Lower lobe of right lung (tissue), 2 donors: ENCODE measurements at places on chromosomes 5 and 9. TPM values are rescaled to one million over a fixed set of nuclear protein-coding genes. Genes with fewer than 3 reads are reported as not detected.

The PDE8B gene
- 5.3 TPM for total RNA-seq

The LRRC70 gene
- total RNA-seq, result 1.1 TPM

GRCh38 chr9:130689937-130690700 lies 3.5 kb upstream of the EXOSC2 start:
- H3K36me3 ChIP-seq, result no peaks in the 10 kb centered on the region
- H3K27ac ChIP-seq, result peak overlapping the region; percentile 80
- peaks cover 23% of the 10 kb centered on the region for H3K4me1 ChIP-seq
- H3K27me3 ChIP-seq, result no peaks in the 10 kb centered on the region
- no peak for DNase-seq

- no peak overlapping the region for H3K27ac ChIP-seq
- no peaks in the 10 kb centered on the region for H3K4me1 ChIP-seq
- H3K27me3 ChIP-seq, result no peaks in the 10 kb centered on the region
- no peaks in the 10 kb centered on the region for H3K36me3 ChIP-seq
- no peak for DNase-seq
- H3K4me3 ChIP-seq, result no peak overlapping the region
These were observed 175.6 kb downstream of the MEF2C start for GRCh38 chr5:88707216-88707965.

DNA sequence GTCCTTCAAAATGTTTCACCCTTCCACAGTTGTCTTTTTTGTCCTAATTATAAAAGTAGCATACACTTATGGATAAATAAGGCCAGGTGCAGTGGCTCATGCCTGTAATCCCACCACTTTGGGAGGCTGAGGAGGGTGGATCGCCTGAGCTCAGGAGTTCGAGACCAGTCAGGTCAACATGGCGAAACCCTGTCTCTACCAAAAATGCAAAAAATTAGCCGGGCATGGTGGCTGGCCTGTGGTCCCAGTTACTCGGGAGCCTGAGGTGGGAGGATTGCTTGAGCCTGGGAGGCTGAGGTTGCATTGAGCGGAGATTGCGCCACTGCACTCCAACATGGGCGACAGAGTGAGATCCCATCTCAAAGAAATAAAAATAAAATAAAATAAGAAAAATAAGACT lies 1.6 kb downstream of the C5orf52 start:
- no peak overlapping the region for H3K4me3 ChIP-seq
- H3K4me1 ChIP-seq, result peaks cover 16% of the 10 kb centered on the region

DNA sequence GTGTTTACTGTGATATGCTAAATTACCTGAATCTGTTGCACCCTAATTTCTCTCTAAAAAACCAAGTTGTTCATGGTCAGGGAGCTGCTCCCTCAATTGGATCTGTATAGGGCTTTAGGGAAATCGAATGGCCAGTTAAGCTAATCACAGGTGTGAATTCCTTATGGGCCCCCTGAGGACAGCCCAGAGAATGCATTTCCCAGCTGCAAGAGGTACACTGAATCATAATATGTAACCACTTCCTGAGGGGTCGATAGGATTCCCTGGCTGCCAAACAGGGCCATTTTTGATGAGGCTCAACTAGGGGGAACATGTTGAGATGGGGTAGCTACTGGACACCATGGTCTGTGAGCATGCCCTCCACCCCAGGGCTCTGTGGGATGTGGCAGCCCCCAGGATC lies 478.6 kb downstream of the CCDC171 start:
- H3K4me1 ChIP-seq, result no peaks in the 10 kb centered on the region
- no peaks in the 10 kb centered on the region for H3K36me3 ChIP-seq
- no peak overlapping the region for H3K4me3 ChIP-seq
- H3K27me3 ChIP-seq, result no peaks in the 10 kb centered on the region
- H3K27ac ChIP-seq, result no peak overlapping the region

DNA sequence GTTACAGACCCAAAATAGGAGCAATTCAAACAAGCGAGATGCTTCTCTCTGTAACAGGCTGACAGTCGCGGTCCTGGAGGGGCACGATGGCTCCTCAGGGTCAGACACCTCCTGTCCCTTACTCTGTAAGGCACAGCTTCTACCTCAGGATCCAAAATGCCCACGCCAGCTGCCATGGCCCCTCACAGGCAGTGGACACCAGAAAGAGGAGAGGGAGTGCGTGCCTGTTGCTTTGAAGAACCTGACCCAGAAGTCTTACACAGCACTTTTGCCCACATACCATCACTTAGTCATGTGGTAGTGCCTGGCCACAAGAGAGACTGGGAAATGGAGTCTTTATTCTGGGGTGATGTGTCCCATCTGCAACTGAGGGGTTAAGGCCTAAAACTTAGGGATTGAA lies 11.6 kb upstream of the ABL1 start:
- H3K27ac ChIP-seq, result no peak overlapping the region
- no peaks in the 10 kb centered on the region for H3K36me3 ChIP-seq
- DNase-seq, result no peak
- no peaks in the 10 kb centered on the region for H3K27me3 ChIP-seq
- no peak overlapping the region for H3K4me3 ChIP-seq

The TTC16 gene
- 1.3 TPM for total RNA-seq

The OR1L4 gene
- not detected for total RNA-seq

DNA sequence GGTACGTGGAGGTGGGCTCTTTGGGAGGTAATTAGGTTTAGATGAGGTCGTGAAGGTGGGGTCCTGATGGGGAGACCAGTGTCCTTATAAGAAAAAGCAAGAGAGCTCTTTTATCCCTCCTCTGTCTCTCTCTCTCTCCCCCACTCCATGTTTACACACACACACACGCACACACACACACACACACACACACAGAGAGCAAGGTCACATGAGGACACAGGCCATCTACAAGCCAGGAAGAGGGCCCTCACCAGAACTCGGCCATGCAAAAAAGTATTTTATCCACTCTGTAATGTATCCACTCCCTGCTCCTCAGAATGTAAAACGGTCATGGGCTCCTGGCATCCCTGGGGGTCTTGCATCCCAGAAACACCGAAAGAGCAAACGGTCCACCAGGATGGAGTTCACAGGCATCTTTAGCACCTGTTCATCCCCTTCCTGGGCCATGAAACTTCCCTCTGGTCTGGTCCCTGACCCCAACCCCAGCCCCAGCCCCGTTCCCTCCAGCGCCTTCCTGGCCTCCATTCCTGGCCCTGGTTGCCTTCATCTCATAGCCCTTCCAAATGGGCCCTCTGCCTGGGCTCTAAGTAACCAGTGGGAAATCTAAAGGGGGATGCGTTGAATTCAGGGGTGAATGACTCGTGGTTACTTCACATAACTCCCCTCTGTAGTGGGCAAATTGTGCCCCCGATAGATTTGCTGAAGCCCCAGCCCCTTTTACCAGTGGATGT lies 88.8 kb downstream of the NSUN2 start:
- no peaks in the 10 kb centered on the region for H3K4me1 ChIP-seq
- no peaks in the 10 kb centered on the region for H3K36me3 ChIP-seq
- no peak overlapping the region for H3K4me3 ChIP-seq
- H3K27ac ChIP-seq, result no peak overlapping the region

- no peaks in the 10 kb centered on the region for H3K36me3 ChIP-seq
- peaks cover 16% of the 10 kb centered on the region for H3K4me1 ChIP-seq
- no peak for DNase-seq
- peaks cover 65% of the 10 kb centered on the region for H3K27me3 ChIP-seq
These were observed 1.3 kb downstream of the CDO1 start for GRCh38 chr5:115815006-115815692.

The PCDHGA11 gene
- 3.2 TPM for total RNA-seq

The LHX3 gene
- total RNA-seq, result not detected

The FAM200C gene
- 6.1 TPM for total RNA-seq

The NR6A1 gene
- 4.5 TPM for total RNA-seq

DNA sequence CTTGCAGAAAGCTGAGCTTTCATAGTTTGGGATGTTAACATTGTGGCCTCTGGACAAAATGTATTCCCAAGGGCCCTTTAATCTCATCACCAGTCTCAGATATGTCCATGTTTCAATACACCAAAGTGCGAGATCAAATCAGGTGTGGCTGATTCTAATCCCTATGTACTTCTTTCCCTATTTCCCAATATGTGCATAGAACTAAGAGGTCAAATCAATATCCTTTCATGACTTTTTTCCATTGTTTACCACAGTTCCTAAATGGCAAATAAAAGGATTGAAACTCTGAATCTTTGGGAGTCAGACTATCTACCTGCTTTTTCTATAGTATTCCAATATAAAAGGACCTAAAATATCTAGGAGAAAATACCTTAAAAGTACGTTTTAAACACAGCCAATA lies 105.0 kb downstream of the FBXO38 start:
- no peaks in the 10 kb centered on the region for H3K27me3 ChIP-seq
- no peaks in the 10 kb centered on the region for H3K4me1 ChIP-seq
- DNase-seq, result no peak
- no peak overlapping the region for H3K4me3 ChIP-seq

- H3K4me3 ChIP-seq, result no peak overlapping the region
- H3K4me1 ChIP-seq, result peaks cover 4% of the 10 kb centered on the region
- DNase-seq, result no peak
- H3K36me3 ChIP-seq, result no peaks in the 10 kb centered on the region
- peaks cover 8% of the 10 kb centered on the region for H3K27me3 ChIP-seq
These were observed 40.7 kb downstream of the EBF1 start for GRCh38 chr5:159058716-159059636.

DNA sequence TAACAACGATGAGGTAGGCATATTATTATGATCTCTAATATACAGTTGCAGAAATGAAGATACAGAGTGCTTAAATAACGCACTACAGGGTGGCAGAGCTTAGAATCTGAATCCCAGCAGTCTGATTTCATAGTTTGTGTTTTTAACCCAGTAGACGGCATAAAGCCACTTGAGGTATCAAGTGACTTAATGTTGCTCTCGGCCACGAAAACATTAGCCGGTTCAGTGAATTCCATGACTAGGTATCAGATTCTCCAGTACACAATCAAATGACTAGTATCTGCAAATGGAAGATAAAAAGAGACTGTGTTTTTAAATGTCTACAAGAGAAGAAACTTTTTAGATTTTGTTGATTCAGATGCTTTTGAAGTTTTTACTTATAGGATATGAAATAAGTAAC lies 24.8 kb downstream of the SMC2 start:
- H3K4me1 ChIP-seq, result no peaks in the 10 kb centered on the region
- H3K27ac ChIP-seq, result no peak overlapping the region
- no peak overlapping the region for H3K4me3 ChIP-seq
- peaks cover 54% of the 10 kb centered on the region for H3K36me3 ChIP-seq
- DNase-seq, result no peak

- no peaks in the 10 kb centered on the region for H3K27me3 ChIP-seq
- H3K4me3 ChIP-seq, result no peak overlapping the region
- DNase-seq, result no peak
- H3K4me1 ChIP-seq, result peaks cover 24% of the 10 kb centered on the region
- H3K27ac ChIP-seq, result no peak overlapping the region
These were observed 2.8 kb downstream of the CSNK1G3 start for GRCh38 chr5:123514615-123515355.

DNA sequence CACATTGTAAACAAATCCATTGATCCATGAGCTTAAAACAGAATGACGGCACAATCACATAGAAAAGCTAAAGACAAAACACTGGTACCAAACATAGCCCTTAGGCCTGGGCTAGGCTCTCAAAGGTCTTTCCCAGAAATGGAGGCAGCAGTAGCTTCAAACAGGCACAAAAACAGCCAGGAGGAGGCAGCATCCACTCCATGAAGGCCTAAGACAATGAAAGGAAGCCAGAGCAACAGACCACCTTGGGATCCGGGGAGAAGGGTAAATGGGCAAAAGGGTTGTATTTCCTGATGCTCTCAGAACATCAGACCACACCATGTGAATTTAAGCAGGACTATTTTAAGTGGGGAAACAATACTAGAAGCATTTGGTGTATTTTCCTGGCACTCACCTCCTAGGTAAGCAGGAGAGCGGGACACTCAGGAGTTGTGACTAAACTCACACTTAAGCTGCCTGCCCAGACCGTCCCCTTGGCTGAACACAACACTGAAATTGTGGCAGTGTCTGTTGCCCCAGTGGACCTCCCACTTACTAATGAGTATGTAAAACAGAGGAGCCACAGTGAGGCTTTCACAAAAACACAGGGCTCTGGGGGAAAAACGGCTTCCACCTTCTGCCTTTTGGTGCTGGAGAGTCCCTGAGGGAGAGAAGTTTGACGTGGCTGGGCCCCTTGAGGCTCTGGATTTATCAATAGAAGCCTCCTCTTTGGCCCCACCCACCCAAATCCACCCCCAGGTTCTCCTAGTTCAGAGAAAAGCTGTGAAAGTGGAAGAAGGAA lies 11.9 kb downstream of the GNPDA1 start:
- H3K36me3 ChIP-seq, result peaks cover 70% of the 10 kb centered on the region
- no peaks in the 10 kb centered on the region for H3K4me1 ChIP-seq
- H3K4me3 ChIP-seq, result no peak overlapping the region
- H3K27me3 ChIP-seq, result no peaks in the 10 kb centered on the region

GRCh38 chr9:38112049-38112448 lies 43.0 kb upstream of the SHB start:
- H3K27me3 ChIP-seq, result no peaks in the 10 kb centered on the region
- H3K36me3 ChIP-seq, result no peaks in the 10 kb centered on the region
- no peak for DNase-seq
- H3K4me3 ChIP-seq, result no peak overlapping the region

DNA sequence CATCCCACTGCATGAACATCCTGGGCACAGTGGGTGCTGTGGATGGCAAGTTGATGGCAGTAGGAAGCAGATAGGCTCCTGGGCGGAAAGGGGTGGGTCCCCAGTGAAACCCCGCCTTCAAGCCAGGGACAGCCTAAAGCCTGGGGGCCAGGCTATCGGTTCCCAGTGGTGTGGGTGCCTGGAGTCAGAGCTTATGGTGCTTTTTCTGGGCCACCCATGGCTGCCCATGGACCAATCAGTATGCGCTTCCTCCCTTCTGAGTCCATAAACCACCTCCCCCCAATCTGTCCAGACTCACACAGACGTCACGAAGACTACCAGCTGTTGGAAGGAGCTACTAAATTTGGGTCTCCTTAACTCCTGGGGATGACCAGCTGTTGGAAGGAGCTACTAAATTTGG lies 17.5 kb upstream of the ECPAS start:
- no peak overlapping the region for H3K4me3 ChIP-seq
- DNase-seq, result no peak
- no peak overlapping the region for H3K27ac ChIP-seq
- H3K27me3 ChIP-seq, result no peaks in the 10 kb centered on the region
- H3K36me3 ChIP-seq, result no peaks in the 10 kb centered on the region

The GRAMD2B gene
- total RNA-seq, result 13.7 TPM

- H3K4me3 ChIP-seq, result no peak overlapping the region
- no peaks in the 10 kb centered on the region for H3K36me3 ChIP-seq
- no peaks in the 10 kb centered on the region for H3K4me1 ChIP-seq
- no peak for DNase-seq
- no peaks in the 10 kb centered on the region for H3K27me3 ChIP-seq
These were observed 76.6 kb upstream of the ASTN2 start for GRCh38 chr9:117491491-117491890.

- H3K27me3 ChIP-seq, result no peaks in the 10 kb centered on the region
- H3K27ac ChIP-seq, result no peak overlapping the region
- H3K4me3 ChIP-seq, result no peak overlapping the region
- peaks cover 7% of the 10 kb centered on the region for H3K4me1 ChIP-seq
- DNase-seq, result no peak
- peaks cover 7% of the 10 kb centered on the region for H3K36me3 ChIP-seq
These were observed 23.2 kb downstream of the AHRR start for GRCh38 chr5:344668-345067.

The DMRT3 gene
- 0.24 TPM for total RNA-seq

The RACK1 gene
- 1,202 TPM for total RNA-seq

The LIFR gene
- total RNA-seq, result 110 TPM

The GLDC gene
- 0.77 TPM for total RNA-seq

- H3K4me1 ChIP-seq, result peaks cover 12% of the 10 kb centered on the region
- no peak overlapping the region for H3K27ac ChIP-seq
- no peak overlapping the region for H3K4me3 ChIP-seq
- DNase-seq, result no peak
- H3K36me3 ChIP-seq, result peaks cover 5% of the 10 kb centered on the region
These were observed 13.9 kb downstream of the TGFBI start for GRCh38 chr5:136042665-136043121.

The DMRT2 gene
- total RNA-seq, result 0.86 TPM
